ENCODE measurements at places on chromosomes 7 and 10. TPM values are rescaled to one million over a fixed set of nuclear protein-coding genes. Genes with fewer than 3 reads are reported as not detected.

The PRR15 gene
- total RNA-seq: 4.7 TPM

- DNase-seq: no peak
These were observed 409.8 kb upstream of the NPVF start for GRCh38 chr7:25638068-25638467.

DNA sequence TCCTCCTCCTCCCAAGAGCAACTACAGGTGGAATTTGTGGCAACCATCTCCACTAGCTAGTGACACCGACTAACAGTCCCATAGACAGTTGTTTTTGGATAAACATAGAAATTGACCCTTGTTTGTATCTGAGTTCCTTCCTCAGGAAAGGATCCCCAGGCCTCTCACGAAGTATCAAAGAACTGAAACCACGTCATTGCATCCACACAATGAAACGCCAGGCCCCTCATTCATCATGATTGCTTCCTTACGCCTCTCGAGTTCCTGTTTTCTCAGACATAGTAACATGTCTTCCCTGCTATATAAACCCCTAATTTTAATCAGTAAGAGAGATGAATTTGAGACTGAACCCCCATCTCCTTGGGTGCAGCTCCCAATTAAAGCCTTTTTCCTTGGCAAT, 18.1 kb downstream of the SLC35G1 start:
- DNase-seq: no peak

GRCh38 chr7:127807829-127808228, 155.8 kb downstream of the SND1 start:
- DNase-seq: no peak

The ZNF783 gene
- 17.5 TPM for total RNA-seq

DNA sequence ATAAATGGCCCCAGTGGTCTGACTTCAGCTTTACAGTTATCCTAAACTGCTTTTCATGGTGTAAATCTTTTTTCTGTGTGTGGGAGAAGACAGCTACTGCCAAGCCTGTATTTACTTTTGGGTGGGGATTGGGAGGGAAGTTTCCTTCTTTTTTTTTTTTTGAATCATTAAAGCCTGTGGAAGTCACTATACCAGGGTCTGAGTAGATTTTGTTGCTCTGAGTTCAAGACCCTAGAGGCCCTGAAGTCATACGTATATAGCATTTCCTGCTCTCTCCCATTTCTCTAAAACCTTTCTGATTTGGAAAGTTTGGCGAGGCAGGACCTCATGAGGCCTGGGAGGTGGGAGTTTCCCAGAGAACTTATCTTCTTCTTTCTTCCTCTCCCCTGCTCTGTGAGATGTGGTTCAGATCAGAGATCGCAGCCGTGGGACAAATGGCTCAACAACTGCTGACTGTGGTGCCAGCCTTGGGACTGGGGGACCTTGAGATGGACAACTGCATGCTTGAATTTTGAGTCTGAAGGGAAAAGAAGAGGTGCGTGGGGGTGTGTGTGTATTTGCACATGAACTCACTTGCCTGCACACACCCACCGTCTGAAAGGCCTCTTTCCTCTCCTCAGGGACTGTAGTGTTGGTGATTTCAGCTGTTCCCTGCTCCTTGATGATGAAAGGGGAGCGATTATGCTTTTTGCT, 18.1 kb downstream of the LRMDA start:
- DNase-seq: no peak

The CC2D2B gene
- total RNA-seq: 3.4 TPM

GRCh38 chr10:127527891-127528290, 21.2 kb upstream of the NPS start:
- DNase-seq: no peak

DNA sequence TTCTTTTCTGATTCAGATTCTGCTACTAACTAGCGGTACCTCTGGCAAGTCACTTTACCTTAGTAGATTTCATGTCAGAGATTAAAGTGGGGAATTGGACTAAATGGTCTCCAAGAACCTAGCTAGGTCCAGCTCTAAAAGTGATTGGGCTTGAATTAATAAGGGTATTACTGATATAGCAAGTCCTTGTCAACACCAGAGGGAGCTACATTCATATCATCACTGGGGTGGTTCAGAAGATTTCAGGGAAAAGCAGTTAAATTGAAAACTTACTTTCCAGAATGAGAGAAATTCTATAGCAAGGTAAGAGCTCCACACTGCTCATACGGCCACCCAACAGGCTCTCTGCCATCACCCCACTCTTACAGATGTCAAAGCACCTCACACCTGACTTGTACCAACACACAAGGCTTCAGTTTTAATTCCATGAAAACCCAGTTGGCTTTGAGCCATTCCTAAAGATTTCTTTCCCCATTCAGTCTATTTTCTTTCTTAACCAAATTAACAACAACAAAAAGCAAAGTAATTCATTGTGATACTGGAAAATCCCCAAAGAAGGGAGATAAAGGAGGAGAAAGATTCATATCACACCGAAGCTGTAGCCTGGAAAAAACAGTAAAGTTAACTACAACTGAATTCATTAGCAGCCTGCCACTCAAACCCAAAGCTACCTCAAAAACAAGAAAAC, 38.0 kb upstream of the SPOCK2 start:
- DNase-seq: no peak

DNA sequence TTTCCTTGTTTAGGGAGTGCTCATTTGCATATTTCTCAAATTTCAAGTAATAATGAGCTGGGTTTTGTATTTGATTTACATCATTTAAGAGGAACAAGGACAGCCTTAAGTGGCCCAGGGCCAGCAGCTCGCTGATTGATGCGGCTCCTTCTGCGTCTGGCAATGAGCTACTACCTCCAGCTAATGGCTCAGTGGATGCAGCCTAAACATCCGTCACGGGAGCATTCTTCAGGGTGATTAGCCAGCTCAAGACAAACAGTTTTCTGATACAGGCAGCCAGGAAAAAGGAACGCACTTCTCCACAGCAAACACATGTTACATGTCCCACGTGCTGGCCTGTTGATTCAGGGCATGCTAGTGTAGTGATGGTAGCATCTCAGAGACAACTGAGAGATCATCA, 169.3 kb upstream of the TCERG1L start:
- DNase-seq: no peak

GRCh38 chr7:92737706-92738105, 98.7 kb downstream of the CDK6 start:
- no peak for DNase-seq

DNA sequence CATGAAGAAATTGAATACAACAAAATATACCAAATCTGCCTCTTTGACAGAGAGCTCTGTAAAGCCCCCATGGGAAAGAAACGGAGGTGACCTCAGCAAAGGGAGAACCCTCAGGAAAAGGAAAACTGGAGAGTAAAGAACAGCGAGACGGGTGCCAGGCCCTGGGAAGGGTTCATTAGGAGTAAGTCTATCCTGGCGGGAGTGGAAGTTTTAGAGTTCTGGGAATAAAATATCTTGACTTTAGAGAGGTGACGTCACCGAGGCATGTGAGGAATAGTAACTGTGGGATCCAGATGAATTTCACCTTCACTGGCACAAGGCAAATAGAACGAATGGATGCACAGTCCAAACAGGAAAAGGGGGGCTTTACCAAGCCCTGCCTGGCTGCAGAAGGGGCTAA, 362.8 kb upstream of the IGFBP3 start:
- DNase-seq: no peak

The ASB4 gene
- not detected for total RNA-seq

- DNase-seq: no peak
These were observed 62.8 kb downstream of the SH3PXD2A start for GRCh38 chr10:103792547-103792946.

DNA sequence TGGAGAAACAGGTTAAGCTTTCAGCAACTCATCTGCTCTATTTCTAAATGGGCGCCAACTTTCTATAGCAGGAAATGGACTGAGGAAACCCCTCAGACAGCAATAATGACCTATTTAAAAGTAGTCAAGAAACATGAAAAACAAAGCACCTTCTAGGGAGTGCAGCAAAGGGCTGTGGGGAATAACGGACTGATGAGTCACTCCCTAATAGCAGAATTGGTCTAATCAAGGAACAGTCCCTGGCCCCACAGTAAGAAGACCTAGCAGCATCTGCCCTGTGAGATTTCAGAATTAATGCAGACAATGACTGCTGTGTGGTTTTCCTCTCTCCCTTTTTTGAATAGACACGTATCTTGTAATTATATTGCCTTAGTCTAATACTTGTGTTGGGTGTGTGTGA, 602.9 kb downstream of the IPMK start:
- DNase-seq: no peak

DNA sequence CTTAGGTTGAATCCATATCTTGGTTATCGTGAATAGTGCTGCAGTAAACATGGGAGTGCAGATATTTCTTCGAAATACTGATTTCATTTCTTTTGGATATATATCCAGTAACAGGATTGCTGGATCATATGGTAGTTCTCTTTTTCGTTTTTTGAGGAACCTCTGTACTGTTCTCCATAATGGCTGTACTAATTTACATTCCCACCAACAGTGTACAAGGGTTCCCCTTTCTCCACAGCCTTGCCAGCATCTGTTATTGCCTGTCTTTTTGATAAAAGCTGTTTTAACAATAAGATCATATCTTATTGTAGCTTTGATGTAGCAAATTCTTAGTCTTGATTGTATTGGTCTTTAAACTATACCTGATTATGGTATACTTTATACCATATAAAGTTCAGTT, 45.3 kb downstream of the ZNRF2 start:
- DNase-seq: no peak

DNA sequence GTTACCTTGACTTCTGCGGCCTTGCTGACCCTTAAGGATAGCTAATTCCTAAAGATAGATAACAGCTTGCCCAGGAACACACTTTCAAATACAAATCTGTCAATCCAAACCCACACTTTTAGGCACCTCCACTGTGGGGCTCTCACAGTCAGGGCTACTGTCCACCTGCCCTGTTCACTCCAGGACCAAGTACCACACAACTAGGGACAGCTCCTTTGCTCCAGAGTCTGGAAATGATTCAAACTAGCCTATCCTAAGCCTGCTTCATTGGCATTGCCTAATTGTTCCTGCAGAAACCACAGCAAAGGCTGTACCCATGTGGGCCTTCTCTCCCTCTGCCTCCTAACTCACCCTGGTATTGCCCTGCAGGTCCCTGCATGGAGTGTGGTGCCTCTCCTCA, 538.9 kb upstream of the IGFBP3 start:
- no peak for DNase-seq

DNA sequence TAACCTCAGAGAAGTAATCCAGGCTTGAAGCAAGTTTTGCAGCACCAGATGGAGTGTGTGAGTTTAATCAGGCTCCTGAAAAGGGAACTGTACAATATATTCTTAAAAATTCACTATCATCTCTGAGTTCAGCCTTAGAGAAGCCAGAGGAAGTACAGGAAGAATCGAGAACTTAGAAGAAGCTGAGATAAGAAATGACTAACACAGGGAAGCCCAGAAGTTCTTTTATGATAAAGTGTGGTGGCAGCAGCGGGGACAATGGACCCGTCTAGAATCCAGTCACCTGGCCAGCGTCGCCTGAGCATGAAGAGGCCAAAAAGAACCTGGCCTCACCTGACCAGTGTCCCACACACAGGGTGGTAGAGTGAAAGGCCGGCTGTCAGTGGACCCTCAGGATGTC, 161.0 kb downstream of the USP6NL start:
- no peak for DNase-seq

GRCh38 chr10:96401036-96401435, 42.2 kb upstream of the OPALIN start:
- no peak for DNase-seq

DNA sequence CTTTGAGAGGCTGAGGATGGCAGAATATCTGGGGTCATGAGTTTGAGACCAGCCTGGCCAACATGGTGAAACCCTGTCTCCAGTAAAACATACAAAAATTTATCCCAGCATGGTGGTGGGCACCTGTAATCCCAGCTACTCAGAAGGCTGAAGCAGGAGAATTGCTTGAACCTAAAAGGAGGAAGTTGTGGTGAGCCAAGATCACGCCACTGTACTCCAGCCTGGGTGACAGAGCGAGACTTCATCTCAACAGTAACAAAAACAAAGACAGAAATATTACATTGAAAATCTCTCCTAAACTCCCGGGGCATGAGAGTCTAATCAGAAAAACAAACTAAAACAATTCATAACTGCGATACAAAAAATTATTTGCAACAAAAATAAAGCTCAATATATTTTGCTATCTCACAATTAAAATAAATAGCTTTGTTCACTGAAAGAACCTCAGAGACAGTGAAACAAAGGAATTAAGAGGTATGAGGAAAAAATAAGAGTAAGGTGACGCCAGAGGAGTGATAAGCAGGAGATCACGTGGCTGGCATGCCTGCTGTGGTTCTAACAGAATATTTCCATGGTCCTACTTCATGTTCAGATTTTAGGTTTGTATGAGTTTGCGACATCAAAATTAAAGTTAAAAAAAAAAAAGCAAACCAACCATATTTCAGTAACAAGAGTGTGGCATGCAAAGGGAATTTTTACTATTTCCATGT, 527.7 kb upstream of the POM121L12 start:
- DNase-seq: no peak

- no peak for DNase-seq
These were observed 329.6 kb downstream of the PTEN start for GRCh38 chr10:88193018-88193417.

- DNase-seq: no peak
These were observed 118.9 kb upstream of the NRP1 start for GRCh38 chr10:33453081-33454025.

The TRPV5 gene
- not detected for total RNA-seq

GRCh38 chr7:133015888-133016287, 66.0 kb downstream of the CHCHD3 start:
- no peak for DNase-seq

DNA sequence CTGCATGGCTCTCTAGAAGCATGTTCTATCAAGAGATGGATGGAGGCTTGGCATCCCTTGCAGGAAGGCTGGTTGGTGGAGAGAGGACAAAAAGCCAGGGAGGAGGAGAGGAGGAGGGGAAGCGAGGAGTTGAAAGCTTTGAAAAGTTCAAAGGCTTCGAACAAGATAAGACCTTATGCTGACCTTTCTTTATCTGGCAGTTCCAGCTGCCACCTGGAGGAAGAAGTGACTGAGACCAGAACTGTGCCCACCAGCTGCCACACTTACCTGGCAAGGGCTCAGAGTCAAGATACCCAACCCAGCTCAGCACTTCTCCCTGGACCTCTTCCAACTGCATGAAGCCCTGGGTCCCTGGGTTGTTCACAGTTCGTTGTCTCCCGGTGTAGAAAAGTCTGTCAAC, 14.8 kb downstream of the CCL24 start:
- peak; percentile 73 for DNase-seq

The LRRD1 gene
- total RNA-seq: not detected

The MEOX2 gene
- 0.66 TPM for total RNA-seq

- DNase-seq: no peak
These were observed 5.8 kb upstream of the ESYT2 start for GRCh38 chr7:158834878-158835784.

All from body of pancreas (tissue), 4 donors.